Stimulated activated CD4-positive, alpha-beta T cell treated with anti-CD3 and anti-CD28 coated beads, Interleukin-4, amount 100 ng/mL, for 4 hours (primary cell): ENCODE measurements at places on chromosomes 6 and 20.

DNA sequence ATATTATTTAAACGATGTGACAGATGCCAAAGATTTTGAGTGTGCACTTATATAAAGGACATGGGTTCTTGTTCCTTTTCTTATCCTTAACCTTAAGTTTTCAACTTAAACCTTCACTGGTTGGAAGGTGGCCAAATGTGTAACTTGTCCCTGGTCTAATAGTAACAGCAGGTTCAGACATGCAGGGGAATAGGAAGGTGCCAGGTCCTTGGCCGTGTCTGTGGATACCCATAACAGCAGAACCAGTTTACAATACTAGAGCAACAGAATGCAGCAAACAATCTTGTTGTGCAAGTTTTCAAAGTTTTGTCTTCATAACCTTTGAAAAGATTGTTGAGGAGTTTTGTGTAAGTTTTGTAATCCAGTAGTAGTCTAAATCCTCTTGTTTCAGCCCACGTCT, 4.4 kb downstream of the MYB start:
- no peak for DNase-seq

DNA sequence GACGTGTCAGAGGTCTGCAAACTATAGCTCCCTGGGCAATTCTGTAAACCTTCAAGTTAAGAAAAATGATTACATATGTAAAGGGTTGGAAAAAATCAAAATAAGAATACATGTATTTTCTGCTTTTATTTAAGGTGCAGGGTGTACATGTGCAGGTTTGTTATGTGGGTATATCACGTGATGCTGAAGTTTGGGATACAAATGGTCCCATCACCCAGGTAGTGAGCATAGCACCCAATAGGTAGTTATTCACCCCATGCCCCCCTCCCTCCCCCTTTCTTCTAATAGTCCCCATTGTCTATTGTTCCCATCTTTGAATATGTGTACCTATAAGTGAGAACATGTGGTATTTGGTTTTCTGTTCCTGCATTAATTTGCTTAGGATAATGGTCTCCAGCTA, 51.1 kb upstream of the GCM1 start:
- no peak for DNase-seq

DNA sequence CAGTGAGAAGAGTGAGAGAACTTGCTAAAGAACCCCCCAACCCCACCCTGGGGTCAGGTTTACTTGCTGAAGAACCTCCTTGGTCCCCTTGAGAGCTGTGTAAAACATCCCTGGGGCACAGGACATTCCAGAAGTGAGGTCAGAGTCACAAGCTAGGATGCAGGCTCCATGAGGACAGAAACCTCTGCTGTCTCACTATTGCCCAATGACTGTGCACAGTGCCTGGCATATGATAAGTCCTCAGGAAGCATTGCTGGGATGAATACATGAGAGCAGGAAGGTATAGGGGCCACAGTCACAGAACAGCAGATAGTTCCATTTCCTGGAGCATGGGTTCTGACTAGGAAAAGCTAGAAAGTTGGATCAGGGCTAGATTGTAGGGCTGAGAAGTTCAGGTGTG, 18.4 kb downstream of the NT5E start:
- no peak for DNase-seq

DNA sequence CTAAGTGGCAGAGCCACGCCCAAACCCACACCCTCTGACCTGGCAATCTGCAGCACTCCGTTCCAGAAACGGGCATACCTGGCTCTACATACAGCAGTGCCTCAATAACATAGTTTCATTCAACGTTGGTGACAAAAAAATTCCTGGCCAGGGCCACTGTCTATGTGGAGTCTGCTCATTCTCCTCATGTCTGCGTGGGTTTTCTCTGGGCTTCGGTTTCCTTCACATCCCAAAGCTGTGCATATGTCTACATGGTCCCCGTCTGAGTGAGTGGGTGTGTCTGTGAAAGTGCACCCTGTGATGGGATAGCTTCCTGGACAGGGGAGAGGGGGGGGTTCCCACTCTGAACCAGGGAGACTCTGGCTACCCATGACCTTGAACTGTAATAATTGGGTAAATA, 2.1 kb downstream of the KIAA0319 start:
- no peak for DNase-seq
